Stimulated activated CD8-positive, alpha-beta memory T cell treated with anti-CD3 and anti-CD28 coated beads, Interleukin-4, amount 100 ng/mL, for 4 hours (primary cell): ENCODE measurements at places on chromosomes 7 and 10.

DNA sequence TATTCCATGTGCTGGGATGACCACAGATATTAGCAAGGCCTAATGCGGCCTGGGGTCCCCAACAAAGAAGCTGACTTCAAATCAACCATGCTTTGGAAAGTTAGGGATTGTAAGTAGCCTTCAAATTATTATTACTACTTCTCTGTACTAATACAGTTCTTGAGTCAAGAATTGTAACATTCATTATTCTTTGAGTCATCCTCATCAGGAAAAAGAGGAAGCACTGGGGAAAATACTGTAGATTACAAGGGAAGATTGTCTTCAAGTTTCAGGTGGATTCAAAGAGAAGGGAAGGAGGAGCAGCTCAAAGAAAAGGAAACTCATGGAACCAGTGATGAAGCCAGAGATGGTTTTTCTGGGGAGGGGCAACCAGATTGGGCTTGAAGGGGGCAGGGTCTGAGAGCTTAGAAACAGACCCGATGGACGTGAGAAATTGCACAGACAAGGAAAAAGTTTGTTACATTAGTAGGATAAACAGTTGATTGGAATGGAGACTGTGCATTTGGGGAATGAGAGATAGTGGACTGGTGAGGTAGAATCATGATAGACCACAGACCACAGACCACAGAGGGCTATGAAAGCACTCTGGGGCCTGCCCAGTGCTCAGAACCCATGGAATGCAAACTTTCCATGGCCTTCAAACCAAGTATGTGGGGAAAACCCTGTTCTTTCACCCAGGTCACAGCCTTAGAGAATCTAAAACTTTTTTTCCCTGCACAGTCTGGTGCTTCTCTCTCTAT is 209.9 kb downstream of the ZNF365 start:
- DNase-seq: no peak

DNA sequence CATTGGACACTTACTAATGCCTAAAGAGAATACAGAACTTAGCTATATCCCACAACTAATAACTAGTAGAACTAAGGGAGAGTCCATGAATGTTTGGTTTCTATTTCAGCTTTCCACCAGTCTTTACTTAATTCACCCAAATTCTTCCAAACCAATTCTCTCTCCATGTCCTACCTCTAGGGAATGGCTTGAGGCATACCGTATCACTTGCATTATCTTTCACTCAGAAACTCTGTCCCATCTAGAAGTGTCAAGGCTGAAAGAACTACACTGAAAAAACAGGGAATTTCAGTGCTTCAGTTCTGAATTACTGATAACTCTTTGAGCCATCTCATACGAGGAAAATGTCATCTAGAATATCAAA is 758 bp downstream of the TMEM168 start:
- no peak for DNase-seq

DNA sequence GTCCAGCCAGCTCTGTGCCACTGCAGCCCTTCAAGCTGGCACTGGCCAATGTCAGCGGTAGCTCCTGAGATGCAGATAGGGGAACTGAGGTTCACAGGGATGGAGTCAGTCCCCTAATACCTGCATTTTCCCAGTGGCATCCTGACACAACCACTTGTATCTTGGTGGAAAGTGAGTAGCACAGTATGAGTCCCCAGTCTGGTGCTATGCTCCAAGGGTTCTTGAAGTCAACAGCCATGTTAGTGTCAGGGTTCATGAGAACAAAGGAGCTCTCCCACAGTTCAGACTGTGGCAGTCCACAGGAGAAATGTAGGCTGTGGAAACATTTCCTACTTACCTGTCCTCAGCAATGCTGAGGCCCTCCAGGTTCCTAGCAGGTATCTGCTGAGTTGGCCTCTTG is 115.5 kb downstream of the ZNF736 start:
- DNase-seq: no peak

DNA sequence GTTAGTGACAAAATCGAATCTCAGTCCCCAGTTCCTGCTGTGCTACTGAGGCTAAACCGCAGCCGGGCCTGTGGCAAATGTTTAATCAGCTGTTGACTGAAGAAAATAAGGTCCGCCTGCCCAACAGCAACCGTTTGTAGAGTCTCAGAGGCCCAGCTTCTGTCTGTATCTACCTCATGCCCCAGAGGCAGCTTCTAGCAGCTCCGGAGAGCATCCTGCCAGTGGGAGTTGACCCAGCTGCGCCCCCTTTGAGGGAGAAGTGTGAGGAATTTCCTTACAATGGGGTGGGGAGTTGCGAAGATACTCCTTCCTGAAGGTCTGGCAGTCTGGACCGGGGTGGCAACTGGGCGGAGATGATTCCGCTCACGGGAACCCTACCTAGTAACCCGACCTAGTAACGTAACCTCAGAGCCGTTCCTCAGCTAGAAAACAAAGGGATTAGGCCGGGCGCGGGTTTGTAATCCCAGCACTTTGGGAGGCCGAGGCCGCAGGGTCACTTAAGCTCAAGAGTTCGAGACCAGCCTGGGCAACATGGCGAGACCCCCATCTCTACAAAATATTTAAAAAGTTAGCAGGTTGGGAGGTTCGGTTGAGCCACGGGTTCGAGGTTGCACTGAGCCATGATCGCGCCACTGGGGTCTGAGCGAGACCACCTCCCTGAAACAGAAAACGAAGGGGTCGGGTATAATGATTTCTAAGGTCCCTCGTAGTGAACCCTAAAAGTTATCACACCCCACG is 846 bp upstream of the ZNF775 start:
- no peak for DNase-seq

- no peak for DNase-seq
These were observed 66.3 kb upstream of the AGK start for GRCh38 chr7:141484907-141485306.

DNA sequence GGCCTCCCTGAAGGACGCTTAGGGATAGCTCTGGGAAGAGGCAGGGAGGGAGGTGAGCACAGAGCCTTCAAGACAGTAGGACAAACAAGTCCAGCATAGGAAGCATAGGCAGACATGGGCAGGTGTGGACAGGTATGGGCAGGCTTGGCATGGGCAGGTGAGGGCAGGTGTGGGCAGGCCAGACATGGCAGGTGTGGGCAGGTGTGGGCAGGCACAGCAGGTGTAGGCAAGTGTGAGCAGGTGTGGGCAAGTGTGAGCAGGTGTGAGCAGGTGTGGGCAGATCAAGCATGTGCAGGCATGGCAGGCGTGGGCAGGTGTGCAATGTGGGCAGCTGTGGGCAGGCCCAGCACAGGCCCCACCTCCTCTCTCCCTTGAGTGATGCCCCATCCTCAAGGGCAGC is 148.8 kb upstream of the ZMIZ1 start:
- DNase-seq: no peak

DNA sequence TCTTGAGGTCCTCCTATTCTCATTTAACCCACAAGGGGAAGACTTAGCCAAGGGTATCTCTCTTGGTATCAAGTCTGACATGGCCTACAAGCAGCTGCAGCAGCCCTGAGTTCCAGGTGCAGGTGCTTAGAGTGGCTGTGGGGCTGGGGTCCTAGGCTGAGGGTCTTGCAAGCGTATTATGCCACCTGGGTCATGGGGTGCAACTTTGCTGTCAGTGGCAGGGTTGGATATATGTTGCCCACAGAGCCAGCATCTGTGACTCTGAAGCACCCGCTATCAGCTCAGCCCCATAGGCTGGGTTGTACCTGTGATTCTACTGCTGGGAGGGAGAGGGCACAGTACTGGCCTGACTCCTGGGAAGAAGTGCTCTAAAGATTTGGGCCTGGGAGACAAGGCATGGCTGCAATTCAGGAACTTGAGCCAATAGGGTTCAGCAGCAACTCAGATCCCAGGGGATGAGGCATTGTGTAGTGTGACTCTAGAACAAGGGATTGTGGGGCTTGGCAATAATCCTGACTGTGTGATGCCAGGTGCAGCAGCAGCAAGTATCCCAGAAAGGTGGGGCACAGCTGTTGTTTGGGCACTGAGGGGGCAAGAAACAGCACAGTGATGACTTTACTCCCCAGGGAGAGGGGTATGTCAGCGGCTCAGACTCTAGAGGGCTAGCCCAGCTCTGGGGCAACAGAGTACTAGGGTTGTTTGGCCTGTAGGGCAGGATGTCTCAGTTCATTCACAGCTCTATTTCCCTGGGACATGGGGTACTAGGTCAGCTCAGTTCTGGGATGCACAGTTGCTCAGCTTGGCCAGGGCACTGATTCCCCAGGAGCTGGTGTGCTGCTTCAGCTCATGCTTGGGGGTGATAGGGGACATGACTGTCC is 41.4 kb downstream of the NEURL1 start:
- no peak for DNase-seq

DNA sequence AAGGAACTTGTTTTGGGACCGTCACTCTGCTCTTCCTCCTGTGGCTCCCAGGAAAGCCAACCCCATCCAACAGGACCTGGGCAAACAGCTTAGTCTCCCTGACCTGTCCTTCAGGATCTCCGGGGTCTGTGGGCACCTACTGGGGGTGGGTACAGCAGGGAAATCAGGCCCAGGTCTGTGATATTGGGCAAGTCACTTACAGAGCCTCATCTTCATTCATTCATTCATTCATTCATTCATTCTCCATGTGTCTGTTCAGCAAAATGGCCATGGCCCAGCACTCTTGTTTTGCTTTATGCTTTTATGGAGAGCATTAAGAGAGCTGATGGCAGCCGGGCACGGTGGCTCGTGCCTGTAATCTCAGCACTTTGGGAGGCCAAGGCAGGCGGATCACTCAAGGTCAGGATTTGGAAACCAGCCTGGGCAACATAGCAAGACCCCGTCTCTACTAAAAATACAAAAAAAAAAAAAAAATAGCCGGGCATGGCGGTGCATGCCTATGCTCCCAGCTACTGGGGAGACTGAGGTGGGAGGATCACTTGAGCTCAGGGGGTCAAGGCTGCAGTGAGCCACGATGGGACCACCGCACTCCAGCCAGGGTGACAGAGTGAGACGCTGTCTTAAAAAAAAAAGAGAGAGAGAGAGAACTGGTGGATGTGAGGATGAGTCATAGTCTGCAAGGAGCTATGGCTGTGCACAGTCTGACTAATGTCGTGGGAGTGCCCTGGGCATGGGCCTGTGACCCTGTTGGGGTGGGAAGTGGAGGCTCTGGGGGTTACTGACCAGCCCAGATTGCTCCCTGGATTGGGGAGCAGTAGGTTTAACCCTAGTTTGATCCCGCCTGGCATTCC is 54.3 kb downstream of the CLIP2 start:
- no peak for DNase-seq

GRCh38 chr7:52876402-52876801 is 159.0 kb upstream of the POM121L12 start:
- no peak for DNase-seq
